Effector memory CD4-positive, alpha-beta T cell (primary cell): ENCODE measurements at places on chromosomes 4 and X.

GRCh38 chr4:100257567-100257966, 67.3 kb upstream of the DDIT4L start:
- no peaks in the 10 kb centered on the region for H3K27me3 ChIP-seq
- no peaks in the 10 kb centered on the region for H3K36me3 ChIP-seq
- no peaks in the 10 kb centered on the region for H3K4me1 ChIP-seq
- H3K4me3 ChIP-seq, result no peak overlapping the region

DNA sequence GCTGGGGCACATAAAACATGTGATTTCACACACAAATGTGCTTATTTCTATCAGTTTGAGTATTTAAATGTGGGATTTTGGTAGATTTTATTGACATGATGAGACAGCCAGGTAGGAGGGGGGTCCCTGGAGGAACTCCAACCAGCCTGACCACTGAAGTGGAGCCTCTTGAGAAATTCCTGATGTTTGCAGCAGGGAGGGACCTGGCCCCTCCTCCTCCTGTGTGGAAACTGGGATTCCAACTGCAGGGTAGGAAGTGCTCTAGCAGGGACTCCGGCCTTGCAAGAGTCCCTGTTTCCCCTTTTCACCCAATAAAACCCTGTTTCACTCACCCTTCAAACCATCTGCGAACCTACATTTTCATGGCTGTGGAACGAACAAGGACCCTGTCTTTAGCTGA, 2224.0 kb upstream of the AGA start:
- DNase-seq, result no peak
- H3K4me1 ChIP-seq, result no peaks in the 10 kb centered on the region
- H3K4me3 ChIP-seq, result no peak overlapping the region
- no peaks in the 10 kb centered on the region for H3K36me3 ChIP-seq
- H3K27me3 ChIP-seq, result no peaks in the 10 kb centered on the region
- H3K27ac ChIP-seq, result no peak overlapping the region

GRCh38 chrX:12241026-12241425, 102.8 kb downstream of the FRMPD4 start:
- H3K4me3 ChIP-seq, result no peak overlapping the region
- no peaks in the 10 kb centered on the region for H3K4me1 ChIP-seq
- no peaks in the 10 kb centered on the region for H3K36me3 ChIP-seq
- no peak overlapping the region for H3K27ac ChIP-seq
- DNase-seq, result no peak

- H3K4me3 ChIP-seq, result no peak overlapping the region
- H3K27me3 ChIP-seq, result no peaks in the 10 kb centered on the region
- no peaks in the 10 kb centered on the region for H3K4me1 ChIP-seq
- no peak overlapping the region for H3K27ac ChIP-seq
- no peaks in the 10 kb centered on the region for H3K36me3 ChIP-seq
- DNase-seq, result no peak
Observed at GRCh38 chr4:79294064-79294463, 31.8 kb downstream of the NAA11 start.

DNA sequence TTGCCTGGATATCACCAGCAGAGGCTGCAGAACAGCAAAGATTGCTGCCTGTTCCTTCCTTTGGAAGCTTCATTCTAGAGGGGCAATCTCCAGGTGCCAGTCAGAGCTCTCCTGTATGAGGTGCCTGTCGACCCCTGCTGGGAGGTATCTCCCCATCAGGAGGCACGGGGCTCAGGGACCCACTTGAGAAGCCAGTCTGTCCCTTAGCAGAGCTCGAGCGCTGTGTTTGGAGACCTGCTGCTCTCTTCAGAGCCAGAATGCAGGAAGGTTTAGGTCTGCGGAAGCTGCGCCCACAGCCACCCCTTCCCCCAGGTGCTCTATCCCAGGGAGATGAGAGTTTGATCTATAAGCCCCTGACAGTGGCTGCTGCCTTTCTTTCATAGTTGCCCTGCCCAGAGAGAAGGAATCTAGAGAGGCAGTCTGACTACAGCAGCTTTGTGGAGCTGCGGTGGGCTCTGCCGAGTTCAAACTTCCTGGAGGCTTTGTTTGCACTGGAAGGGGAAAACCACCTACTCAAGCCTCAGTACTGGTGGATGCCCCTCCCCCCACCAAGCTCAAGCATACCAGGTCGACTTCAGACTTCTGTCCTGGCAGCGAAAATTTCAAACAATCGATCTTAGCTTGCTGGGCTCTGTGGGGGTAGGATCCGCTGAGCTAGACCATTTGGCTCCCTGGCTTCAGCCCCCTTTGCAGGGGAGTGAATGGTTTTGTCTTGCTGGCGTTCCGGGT, 57.9 kb downstream of the DKK2 start:
- H3K27ac ChIP-seq, result no peak overlapping the region
- H3K4me1 ChIP-seq, result no peaks in the 10 kb centered on the region
- no peaks in the 10 kb centered on the region for H3K27me3 ChIP-seq

DNA sequence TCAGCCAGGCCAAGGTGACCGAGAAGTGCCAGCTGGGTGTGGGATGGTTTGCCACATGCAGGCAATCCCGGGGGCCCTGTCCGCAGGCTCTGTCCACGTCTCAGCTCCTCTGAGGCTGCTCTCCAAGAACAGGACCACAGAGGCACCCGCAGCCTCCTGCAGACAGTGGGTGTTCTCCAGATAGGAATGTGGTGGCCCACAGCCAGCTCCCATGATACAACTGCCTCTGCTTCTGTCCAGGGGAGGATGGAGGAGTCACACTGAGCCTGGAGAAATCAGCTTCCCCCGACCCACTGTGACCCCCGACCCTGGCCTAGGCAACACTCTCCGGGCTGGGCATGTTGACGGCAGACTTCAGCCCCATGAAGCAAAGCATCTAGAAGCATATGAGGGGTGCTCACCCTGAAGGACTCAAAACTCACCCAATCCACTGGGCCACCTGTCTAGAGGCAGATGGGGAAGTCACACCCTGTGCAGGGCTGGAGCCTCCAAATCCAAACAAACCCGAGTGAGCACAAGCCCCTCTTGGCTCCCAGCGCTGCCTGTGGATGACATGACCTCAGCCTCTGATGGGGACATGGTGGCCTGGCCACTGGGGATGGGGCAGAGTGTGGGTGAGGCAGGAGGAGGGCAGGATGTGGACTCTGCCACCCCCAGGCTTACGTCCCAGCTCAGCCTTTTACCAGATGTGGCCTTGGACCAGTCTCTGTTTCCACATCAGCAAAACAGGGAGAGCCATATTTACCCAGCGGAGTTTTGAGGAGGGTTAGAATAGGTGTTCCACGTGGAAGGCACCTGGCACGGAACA, 102.3 kb downstream of the PSAPL1 start:
- no peak for DNase-seq
- H3K27me3 ChIP-seq, result no peaks in the 10 kb centered on the region
- no peaks in the 10 kb centered on the region for H3K4me1 ChIP-seq
- H3K36me3 ChIP-seq, result no peaks in the 10 kb centered on the region

- H3K4me1 ChIP-seq, result no peaks in the 10 kb centered on the region
- H3K27me3 ChIP-seq, result no peaks in the 10 kb centered on the region
- H3K4me3 ChIP-seq, result no peak overlapping the region
Observed at GRCh38 chr4:123913598-123913997, 517.0 kb downstream of the SPRY1 start.

- H3K36me3 ChIP-seq, result no peaks in the 10 kb centered on the region
- no peaks in the 10 kb centered on the region for H3K27me3 ChIP-seq
- no peaks in the 10 kb centered on the region for H3K4me1 ChIP-seq
- DNase-seq, result no peak
Observed at GRCh38 chr4:85005865-85006377, 39.4 kb upstream of the WDFY3 start.
